ENCODE measurements at places on chromosomes 13 and 19.
A peak's percentile ranks its signal among the peaks of the same experiment; 100 is the strongest.

- no peak for DNase-seq
Observed at GRCh38 chr19:4115050-4115817, 8.7 kb downstream of the MAP2K2 start.

GRCh38 chr19:55080968-55081769 lies 5.5 kb downstream of the EPS8L1 start:
- peak; percentile 83 for DNase-seq

- DNase-seq: no peak
Observed at GRCh38 chr19:53880711-53881481, 1.1 kb upstream of the PRKCG start.

DNA sequence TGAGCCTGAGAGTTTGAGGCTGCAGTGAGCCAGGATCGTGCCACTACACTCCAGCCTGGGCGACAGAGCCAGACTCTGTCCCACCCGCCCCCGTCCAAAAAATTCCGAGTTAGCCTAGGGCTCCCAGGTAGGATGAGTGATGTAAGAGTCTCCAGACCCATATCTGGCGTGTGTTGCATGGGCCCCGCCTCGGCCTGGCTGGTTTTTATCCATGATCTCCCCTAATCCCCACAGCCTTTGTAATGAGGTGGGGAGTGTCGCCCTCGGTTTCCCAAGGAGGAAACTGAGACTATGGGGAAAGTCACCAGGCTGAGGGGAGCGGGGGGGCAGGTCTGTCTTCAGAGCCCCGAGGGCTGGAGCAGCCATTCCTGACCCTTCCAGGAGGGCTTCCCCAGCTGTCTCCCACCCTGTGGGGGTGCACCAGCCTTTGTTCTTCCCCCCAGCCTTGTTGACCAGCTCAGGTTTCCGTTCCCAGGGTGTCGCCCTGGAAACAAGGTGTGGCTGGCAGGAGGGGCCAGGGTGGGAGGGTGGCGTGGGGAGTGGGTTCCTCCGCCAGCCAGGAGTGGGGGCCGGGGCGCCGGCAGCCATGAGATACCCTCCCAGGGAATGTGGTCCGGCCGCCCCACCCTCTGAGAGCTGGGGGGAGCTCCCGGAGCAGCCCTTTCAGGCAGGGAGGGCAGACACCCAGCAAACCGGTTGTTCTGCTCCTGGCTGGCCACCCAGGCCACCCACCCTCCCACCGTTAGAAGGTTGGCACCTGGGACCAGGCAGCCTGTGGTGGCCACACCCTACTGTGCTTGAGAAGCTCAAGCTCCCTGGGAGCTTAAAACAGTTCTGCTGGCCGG lies 11.5 kb downstream of the MYH14 start:
- no peak for DNase-seq

- no peak for DNase-seq
Observed at GRCh38 chr19:30781519-30781918, 409.3 kb downstream of the ZNF536 start.

DNA sequence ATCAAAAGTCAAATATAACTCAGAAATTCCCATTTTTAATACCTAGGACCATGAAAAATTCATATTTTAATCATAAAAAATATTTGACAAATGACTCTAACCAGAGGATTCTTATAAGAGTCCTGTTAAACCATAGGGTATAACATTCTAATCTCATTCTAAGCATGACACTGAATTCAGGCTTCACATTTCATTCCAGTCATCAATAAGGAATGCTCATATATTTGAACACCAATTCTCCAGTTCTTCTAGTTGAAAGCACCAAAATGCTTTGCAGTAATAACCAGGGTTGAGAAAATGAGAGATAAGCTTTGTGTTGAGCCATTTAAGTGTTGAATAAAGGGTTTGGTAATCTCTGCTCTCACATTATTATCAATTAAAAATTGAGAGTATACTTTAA lies 147.5 kb downstream of the VWA8 start:
- no peak for DNase-seq

DNA sequence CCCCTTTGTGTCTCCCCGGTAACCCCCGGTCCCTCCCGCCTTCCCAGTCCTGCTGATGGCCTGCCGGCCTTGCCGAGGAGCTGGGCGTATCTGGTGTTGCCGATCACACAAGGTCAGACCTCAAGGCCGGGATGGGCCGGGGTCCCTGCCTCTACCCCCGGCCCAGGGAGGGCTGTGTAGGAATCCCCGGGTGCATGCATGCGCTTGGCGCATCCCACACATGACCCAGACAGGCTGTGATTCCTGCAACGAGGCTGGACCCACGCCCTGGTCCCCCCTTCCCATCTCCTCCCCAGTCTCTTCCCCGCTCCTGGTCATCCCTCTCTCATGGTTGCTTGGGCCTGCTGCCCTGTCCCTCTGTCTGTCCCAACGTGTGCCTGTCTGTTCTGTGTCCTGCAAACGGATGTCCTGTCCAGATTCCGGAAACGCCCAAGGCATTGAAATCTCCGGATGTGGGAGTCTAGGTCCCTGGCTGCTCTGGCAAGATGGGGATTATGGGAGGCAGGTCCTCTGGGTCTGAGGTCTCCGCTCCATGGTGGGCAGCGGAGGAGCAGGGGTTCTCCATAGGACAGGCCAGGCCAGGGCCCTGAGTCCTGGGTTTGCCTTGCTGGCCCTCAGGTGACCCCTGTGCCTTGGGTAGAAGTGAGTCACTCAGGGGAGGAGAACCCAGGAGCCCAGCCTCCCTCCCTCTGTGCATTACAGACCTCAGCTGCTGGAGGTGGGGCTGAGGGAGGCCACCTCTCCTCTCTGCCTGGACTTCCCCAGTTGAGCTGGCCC lies 1.6 kb downstream of the PKN1 start:
- DNase-seq: no peak

GRCh38 chr13:47175172-47175866 lies 278.5 kb upstream of the HTR2A start:
- no peak for DNase-seq

DNA sequence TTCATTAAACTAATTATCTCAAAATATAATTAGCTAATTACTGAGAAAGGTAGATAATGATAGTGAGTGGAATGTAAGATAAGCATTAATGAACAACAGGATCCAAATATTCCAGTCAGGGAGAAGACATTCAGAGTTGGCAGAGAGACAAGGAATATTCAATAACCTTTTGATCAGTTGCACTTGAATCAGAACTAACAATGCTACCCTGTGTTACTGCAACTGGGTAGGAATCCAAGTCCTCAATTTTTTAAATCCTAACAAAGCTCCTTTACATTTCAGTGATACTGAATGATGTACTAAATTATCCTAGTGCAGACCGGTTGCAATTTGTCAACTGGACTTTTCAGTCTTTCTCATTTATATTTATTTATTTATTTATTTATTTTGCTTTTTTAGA lies 107.1 kb upstream of the MIR17HG start:
- DNase-seq: no peak

DNA sequence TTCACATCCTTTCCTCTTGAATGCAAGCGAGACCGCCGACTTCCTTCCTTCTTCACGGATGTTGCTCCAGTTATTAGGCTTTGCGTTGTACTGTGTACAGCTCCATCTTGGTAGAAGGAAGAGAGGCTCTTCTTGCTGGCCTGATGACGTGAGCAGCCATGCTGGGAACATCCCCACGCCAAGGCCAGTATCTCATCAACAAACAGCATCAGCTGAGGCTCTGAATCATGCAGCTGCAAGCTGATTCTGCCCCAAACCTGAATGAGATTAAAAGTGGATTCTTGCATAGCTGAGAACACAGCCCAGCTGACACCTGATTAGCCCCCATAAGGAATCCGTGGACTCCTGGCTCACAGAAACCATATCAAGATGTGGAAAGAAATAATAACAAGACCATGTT lies 809.6 kb downstream of the EFNB2 start:
- DNase-seq: no peak

GRCh38 chr13:101529422-101529821 lies 76.9 kb downstream of the ITGBL1 start:
- DNase-seq: no peak

DNA sequence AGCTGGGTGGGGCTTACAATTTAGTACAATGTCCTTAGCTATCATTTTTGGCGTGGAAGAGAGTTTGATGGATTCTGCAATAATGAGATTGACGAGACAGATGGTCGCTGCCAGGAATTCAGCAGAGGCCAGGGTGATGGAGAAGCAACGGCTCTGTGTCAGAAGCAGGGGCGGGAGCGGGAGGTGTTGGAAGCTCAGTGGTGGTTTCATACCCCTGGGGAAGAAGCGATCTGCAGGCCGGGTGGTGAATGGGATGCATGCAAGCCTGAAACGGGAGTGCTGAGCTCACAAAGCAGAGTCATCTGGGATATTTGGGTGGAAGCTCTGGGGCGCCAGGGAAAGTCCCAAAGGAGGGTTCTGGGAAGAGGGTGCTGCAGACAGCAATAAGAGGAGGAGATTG lies 370.8 kb downstream of the ZNF536 start:
- no peak for DNase-seq

DNA sequence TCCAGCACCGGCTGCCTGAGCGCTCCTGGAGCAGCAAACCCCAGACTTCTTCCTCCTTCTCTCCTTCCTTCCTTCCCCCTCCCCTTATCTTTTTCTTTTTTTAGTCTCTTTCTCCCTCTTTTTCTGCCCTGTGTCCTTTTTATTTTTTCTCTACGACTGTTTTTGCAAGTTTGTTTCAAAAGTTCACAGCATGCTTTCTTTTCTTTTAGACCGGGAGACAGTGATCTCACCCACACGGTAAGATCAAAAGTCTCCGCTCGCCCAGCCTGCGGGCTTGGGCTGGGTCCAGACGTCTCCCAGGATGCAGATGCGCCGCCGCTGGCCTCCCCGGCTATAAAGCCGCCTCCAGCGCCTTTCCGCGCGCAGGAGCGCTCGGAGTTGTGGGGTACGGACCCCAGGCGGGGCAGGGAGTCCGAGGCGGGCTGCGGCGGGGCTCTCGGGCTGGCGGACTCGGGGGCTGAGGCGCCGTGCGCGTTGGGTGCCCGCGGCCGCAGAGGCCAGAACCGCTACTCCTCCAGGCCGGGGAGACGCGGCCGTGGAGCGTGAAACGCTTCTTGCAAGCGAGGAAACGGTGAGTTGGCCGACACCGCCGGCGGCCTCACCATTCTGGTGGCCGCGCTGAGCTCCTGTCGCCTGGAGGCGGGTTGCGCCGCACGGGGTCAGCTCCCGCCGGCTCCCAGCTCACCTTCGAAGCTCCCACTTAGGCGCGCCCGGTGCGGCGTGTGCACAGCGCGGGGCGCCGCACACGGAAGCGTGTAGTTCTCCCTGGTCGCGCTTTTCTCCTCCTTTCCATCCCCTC lies 2.0 kb upstream of the TSHZ3 start:
- DNase-seq: no peak

GRCh38 chr13:108961542-108962125 lies 332.2 kb downstream of the MYO16 start:
- DNase-seq: no peak
